ENCODE measurements at places on chromosomes 11 and 22. TPM values are rescaled to one million over a fixed set of nuclear protein-coding genes. Genes with fewer than 3 reads are reported as not detected.

Gene NEFH
- total RNA-seq, result not detected

Gene TEX54
- total RNA-seq, result not detected

Gene KRTAP5-3
- total RNA-seq, result not detected

Gene LSP1
- total RNA-seq, result 15.0 TPM

Gene DNAJB7
- not detected for total RNA-seq

Gene BTBD18
- not detected for total RNA-seq

Gene SCGB1A1
- total RNA-seq, result not detected

Gene SYCE3
- not detected for total RNA-seq

Gene FAM181B
- not detected for total RNA-seq

Gene ANO1
- total RNA-seq, result 1.6 TPM

- peak overlapping the region; percentile 47 for H3K4me3 ChIP-seq
- H3K27ac ChIP-seq, result no peak overlapping the region
Measured at GRCh38 chr11:31815711-31816467, 4.8 kb upstream of the PAX6 start.

GRCh38 chr22:19352217-19352616 is 60.7 kb upstream of the CLTCL1 start:
- no peaks in the 10 kb centered on the region for H3K4me1 ChIP-seq
- H3K4me3 ChIP-seq, result no peak overlapping the region
- H3K27me3 ChIP-seq, result no peaks in the 10 kb centered on the region
- no peak for DNase-seq

DNA sequence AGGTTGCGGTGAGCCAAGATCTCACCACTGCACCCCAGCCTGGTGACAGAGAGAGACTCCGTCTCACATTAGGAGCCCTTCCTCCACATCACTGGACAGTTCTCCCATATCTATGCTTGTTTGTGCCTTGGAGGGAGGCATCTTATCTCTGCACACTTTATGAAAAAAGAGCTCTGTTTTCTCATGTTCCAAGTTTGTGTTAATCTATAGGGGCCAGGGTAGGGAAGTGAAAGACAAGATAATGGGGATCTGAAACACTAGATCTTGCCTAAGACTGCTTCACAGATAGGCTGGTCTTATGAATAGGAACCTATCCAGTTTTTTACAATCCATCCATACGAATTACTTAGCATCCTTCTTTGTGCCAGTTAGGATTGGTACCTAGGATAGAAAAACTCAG is 17.1 kb downstream of the OR6Q1 start:
- no peak overlapping the region for H3K27ac ChIP-seq
- H3K36me3 ChIP-seq, result no peaks in the 10 kb centered on the region
- DNase-seq, result no peak
- no peaks in the 10 kb centered on the region for H3K4me1 ChIP-seq
- H3K4me3 ChIP-seq, result no peak overlapping the region

DNA sequence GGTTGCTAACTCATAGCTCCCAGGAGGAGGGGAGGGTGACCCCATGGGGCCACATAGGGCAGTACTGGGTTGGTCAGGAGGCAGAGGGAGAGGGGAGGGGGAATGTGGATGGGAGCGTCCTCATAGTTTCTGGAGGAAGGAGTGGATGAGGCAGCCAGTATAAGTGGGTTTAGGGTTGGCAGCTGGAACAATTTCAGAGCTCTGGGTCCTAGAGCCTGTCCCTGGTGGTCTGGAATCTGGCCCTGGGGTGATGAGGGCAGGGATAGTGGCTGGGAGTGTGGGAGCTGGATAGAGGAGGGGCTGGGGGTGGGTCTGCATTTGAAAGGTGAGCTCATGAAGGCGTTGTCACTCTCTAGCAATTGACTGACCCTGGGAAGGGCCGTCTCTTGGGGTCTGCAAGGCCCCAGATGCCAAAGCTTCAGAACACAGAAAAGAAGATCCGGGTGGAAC is 5.3 kb upstream of the MRGPRG start:
- no peak for DNase-seq
- no peak overlapping the region for H3K4me3 ChIP-seq
- no peaks in the 10 kb centered on the region for H3K36me3 ChIP-seq
- no peaks in the 10 kb centered on the region for H3K4me1 ChIP-seq
- H3K27ac ChIP-seq, result no peak overlapping the region

- no peak for DNase-seq
- no peak overlapping the region for H3K4me3 ChIP-seq
- no peak overlapping the region for H3K27ac ChIP-seq
- H3K36me3 ChIP-seq, result no peaks in the 10 kb centered on the region
Measured at GRCh38 chr11:64563966-64564365, 27.1 kb upstream of the SLC22A12 start.

- H3K27ac ChIP-seq, result no peak overlapping the region
- H3K4me3 ChIP-seq, result no peak overlapping the region
- no peak for DNase-seq
- no peaks in the 10 kb centered on the region for H3K36me3 ChIP-seq
- H3K4me1 ChIP-seq, result no peaks in the 10 kb centered on the region
- no peaks in the 10 kb centered on the region for H3K27me3 ChIP-seq
Measured at GRCh38 chr11:110029714-110030113, 63.5 kb upstream of the ZC3H12C start.

- no peak overlapping the region for H3K27ac ChIP-seq
- H3K4me1 ChIP-seq, result peaks cover 40% of the 10 kb centered on the region
- no peaks in the 10 kb centered on the region for H3K36me3 ChIP-seq
- DNase-seq, result no peak
- no peaks in the 10 kb centered on the region for H3K27me3 ChIP-seq
Measured at GRCh38 chr22:43002202-43002586, 12.8 kb downstream of the PACSIN2 start.

GRCh38 chr22:45180146-45180679 is 16.5 kb downstream of the NUP50 start:
- H3K4me3 ChIP-seq, result no peak overlapping the region
- peaks cover 72% of the 10 kb centered on the region for H3K36me3 ChIP-seq
- no peak overlapping the region for H3K27ac ChIP-seq
- no peaks in the 10 kb centered on the region for H3K4me1 ChIP-seq

GRCh38 chr11:67392183-67392715 is 463 bp downstream of the RAD9A start:
- H3K4me3 ChIP-seq, result peak overlapping the region; percentile 70
- peaks cover 5% of the 10 kb centered on the region for H3K36me3 ChIP-seq
- H3K27me3 ChIP-seq, result no peaks in the 10 kb centered on the region

DNA sequence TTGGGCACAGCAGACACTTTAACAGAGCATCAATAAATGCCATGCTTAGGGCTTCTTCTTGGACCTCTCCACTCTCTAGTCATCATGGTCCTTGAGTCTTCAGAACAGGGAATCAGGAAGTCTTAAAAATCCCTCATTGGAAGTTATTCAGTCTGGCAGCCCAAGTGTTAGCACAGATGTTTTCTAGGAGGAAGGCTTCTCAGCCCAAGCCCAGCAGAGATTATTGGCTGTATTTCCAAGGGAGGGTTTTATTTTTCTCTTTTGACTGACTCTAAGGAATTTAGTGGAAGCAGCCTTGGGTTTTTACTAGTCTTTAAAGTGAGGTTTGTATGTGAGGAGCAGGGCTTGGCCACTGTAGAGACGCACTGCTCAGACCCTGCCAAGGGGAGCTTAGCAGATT is 41.9 kb downstream of the CEP164 start:
- no peak overlapping the region for H3K4me3 ChIP-seq
- H3K27me3 ChIP-seq, result no peaks in the 10 kb centered on the region
- DNase-seq, result no peak
- H3K27ac ChIP-seq, result no peak overlapping the region
- no peaks in the 10 kb centered on the region for H3K36me3 ChIP-seq
- no peaks in the 10 kb centered on the region for H3K4me1 ChIP-seq

GRCh38 chr22:37502342-37503182 is 16.4 kb upstream of the MFNG start:
- H3K4me1 ChIP-seq, result peaks cover 38% of the 10 kb centered on the region
- H3K36me3 ChIP-seq, result peaks cover 44% of the 10 kb centered on the region
- no peak for DNase-seq
- no peak overlapping the region for H3K4me3 ChIP-seq
- H3K27ac ChIP-seq, result peak overlapping the region; percentile 49
- no peaks in the 10 kb centered on the region for H3K27me3 ChIP-seq

Data from SJCRH30 (cell line).